ENCODE measurements at places on chromosomes 6 and 20.

- no peak for DNase-seq
Measured at GRCh38 chr20:40809361-40809760, 120.3 kb upstream of the MAFB start.

- DNase-seq = no peak
Measured at GRCh38 chr20:57244221-57244585, 22.2 kb downstream of the BMP7 start.

- no peak for DNase-seq
Measured at GRCh38 chr6:163406366-163406765, 8.2 kb upstream of the QKI start.

GRCh38 chr6:30231067-30231466, 17.9 kb upstream of the TRIM26 start:
- no peak for DNase-seq

GRCh38 chr6:165732696-165733488, 69.9 kb upstream of the PDE10A start:
- DNase-seq = no peak

DNA sequence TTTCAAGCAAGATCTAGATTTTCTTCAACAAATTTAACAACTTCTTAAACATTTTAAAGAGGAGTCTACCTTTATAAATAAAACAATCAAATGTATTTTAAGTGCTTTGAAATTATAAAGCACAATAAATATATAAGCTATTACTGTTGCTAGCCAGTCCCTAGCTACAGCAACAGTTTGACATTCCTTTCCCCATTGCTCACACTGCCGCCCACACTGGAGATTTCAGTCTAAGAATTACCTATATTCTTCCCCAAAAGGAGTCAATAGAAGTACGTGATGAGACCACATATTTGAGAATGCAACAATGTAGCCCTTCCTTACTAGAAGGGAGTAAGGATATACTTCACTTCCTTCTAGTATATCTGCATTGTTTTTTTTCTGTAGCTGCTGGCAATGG, 65.3 kb upstream of the RNF146 start:
- DNase-seq = no peak

DNA sequence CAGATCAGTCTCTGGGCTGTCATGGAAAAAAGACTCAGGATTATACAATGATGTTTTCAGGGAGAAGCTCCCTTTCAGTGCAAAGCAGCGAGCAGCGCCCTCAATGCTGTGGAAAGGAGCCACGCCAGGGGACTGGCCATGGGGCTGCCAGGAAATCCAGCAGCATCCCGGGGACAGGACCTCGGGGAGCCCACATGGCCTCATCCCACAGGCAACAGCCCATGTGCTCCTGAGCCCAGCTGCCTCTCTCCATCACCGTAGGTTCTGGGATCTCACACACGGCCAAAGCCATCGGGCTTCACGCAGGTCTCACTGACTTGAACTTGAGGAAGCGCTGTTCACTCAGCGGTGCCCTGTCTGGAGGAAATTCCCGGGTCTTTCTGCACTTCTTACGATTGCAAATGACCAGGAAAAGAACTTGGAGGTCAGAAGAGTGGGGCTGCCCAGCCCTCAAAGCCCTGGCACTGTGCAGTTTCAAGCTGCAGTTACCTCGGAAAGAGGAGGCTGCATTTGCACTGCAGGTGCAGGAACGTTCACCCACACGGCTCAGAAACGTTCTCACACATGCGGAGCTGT, 125.9 kb upstream of the THBS2 start:
- no peak for DNase-seq

DNA sequence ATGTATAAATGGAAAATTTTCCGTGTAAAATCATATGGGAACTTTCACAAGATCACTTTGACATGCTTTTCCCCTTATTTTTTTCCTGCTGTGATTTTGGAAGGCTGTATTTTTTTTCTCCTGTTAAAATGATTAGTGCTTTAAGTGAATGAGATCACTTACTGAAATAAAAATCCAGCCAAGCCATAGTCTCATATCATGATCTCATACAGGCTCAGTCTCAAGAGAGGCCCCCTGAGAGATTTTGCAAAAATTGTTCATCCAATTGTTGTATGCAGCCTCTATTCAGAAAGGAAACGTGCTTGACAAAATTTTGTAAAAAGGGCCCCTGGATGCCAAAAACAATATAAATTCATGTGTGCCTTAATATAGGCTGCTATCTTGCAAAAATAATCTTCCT, 528.2 kb downstream of the HDGFL1 start:
- DNase-seq = no peak

- peak; percentile 42 for DNase-seq
Measured at GRCh38 chr6:37698264-37699137, 818 bp upstream of the MDGA1 start.

- no peak for DNase-seq
Measured at GRCh38 chr6:96237638-96238347, 222.0 kb downstream of the FUT9 start.

DNA sequence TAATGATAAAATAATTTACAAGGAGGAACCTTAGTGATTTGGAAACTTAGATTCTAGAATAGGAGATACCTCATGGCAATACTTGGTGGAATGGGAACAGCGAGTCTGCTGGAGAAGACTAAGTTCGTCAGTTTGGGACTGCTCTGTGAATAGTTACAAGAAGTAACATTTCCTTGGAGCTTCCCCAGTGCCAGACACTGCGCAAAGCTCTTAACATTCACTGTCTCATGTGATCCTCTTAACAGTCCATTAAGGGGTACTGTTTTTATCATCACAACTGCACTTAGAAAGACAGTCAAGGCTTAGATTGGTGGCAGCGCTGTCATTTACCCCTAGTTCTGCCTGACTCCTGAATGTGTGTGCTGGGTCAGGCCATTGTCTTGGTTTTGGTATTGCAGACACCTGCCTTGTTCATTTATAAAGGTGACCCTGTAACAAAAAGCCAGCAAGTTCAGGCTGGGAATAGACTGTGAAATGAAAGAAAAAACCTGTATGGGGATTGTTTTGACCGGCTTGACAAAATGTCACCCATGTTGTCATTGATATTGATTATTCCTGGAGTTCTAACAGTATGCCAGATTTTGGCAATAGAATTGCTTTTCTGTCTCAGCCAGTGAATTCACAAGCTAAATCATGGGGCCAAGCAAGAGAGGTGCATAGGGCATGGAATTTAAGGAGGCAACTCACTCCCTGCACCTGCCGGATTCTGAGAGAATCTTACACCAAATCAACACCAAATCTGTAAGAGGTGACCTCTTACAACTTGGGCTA, 118.4 kb downstream of the SASH1 start:
- no peak for DNase-seq

DNA sequence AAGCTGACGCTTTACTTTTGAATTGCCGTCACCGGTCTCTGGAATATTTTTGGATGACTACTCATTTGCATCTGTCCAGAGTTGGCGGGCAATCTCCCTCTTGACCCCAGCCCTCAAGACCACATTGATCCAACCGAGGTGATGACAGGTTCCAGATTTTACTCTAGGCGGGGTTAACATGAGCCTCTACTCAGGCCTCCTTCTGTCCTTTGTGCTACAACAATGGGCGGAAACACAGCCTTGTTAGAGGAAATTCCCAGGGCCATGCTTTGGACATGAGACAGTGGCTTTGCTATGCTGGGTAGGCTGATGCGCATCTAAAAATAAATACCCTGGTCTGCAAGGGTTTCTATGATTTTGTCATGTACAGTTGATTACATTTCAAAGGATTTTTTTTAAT, 27.0 kb upstream of the ADGRF5 start:
- DNase-seq = no peak

- peak; percentile 15 for DNase-seq
Measured at GRCh38 chr20:4060064-4060795, 44.9 kb upstream of the RNF24 start.

DNA sequence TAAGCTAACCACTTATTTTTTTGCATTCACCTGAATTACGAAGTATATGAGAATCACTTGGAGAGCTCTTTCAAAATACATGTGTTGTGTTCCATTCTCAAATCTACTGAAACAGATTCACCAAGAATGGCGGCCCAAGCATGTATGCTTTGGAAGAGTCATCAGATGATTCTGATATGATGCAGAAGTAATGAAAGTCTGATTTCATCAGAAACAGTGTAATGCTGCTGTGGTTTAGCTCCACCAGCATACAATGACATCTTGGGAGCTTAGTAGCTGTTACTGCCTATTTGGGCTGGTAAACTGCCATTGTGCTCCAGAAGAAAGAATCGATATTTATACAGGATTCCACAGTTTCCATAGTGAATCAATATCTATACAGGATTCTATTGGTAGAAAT, 52.9 kb downstream of the UBR2 start:
- no peak for DNase-seq

GRCh38 chr6:151436802-151437201, 15.1 kb downstream of the RMND1 start:
- no peak for DNase-seq

DNA sequence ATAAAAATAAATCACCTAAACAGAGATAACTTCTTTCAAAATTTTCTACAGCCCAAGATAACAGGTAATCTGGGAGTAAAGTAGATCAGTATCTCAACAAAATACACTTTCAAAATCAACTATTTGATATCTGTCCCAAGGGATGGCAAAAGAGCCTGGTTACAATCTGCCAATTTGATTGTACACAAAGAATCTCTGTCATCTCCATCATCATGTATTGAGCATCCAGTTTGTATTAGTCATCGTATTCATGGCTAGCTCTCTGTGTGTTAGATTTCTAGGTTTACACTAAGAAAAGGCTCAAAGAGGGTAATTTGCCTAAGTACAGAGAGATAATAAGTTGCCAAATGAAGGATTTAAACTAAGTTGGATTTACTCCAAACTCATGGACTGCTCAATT, 329.0 kb upstream of the NRSN1 start:
- DNase-seq = no peak

DNA sequence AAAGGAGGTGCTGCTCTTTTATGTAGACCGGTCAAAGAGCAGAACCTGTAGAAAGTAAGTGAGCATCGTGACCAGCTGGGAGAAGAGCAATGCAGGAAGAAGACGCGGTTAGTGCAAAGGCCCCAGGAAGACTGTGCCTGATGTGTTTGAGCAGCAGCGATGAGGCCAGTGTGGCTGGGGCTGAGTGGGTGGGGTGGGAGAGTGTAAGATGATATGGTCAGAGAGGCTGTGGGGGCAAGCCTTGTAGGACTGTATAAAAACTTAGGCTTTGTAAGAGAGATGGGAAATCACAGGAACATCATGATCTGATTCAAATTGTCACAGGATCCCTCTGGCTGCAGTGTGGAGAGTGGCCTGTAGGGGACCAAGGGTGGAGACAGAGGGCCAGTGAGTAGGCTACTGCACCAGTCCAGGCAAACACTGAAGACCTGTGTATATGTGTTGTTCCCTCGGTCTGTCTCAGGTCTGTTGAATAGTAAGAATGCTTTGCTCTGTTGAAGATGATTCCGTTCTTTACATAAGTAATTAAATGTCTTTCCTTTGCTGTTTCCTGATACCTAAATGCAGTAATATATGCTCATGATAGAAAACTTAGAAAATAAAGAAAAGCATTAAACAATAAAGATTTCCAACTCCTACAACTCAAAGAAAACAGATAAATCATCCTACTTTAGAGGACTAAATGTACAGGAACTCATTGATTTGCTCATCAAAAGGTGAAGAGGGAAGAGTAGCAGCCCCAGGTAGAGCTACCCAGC, 23.6 kb upstream of the WFDC2 start:
- DNase-seq = no peak

DNA sequence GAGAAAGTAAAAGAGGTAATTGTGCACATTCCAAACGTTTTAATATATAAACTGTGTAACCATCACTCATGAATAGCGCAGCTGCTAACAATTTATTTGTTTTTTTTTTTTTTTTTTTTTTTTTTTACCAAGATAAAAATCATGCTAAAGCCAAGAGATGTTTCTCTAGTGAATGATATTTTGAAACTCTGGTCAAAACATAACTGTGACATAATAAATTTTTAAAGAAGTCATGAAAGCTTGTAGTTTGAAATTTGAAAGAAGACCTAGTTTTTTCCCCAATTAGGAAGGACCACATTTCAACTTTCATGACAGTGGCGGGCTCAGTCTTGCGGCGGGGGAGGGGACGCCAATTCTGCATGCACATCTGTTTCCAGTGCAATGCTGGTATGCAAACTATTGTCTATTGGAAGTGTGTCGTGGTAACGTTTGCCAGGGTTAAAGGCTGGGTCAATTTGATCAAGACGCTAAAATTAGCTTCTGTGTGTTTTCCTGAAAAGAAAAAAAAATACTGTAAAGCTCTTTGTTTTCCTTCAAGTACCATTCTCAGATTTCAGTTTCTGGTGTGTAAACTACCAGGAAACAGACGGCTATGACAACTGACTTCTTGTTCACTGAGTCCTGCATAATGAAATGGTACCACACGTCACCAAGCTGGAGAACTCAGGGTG, 211.9 kb downstream of the FOXC1 start:
- no peak for DNase-seq

- no peak for DNase-seq
Measured at GRCh38 chr20:4195499-4195898, 180.1 kb upstream of the RNF24 start.

DNA sequence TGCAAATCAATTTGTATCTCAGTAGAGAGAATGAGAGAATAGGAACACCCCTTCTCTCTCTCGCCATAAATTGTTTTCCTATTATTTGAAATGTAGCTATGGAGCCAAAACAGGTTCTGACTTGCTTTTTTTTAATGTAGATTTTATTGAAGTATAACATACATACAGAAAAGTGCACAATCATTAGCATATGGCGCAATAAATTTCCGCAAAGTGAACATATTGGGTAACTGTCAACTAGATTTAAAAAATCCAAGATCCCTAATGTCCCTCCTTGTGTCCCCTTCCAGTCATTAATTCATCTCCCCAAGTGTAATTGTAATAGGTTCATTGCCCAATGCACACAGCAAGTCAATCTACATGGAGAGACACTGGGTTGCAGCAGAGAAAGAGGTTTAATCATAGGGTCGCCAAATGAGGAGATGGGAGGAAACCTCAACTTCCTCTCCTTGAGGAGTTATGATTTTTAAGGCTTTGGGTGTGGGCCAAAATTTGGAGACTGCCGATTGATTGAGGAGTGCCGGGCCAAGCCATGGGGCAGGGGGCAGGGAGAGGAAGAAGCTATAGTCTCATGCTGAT, 43.3 kb upstream of the TGM3 start:
- no peak for DNase-seq

DNA sequence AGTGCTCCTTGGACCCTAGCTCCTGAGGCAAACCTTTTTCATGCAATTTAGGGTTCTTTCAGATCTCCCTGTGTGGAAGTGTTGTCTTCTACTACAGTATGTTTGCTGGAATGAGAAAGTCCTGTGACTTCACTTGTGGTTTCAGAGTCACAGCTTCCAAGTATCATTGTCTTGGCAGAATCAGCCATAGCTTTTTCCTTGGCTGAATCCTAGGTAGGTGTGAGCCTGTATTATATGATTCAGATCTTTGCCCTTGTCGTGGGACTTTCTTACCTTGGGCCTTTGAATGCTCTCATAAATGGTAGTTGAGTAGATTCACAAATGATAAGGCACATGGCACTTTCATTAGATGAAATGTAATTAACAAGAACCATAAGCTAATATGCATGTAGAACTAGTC, 16.5 kb downstream of the CARMIL1 start:
- no peak for DNase-seq

GRCh38 chr20:25032478-25033264, 25.3 kb downstream of the ACSS1 start:
- peak; percentile 44 for DNase-seq

GRCh38 chr6:1126036-1126435, 185.9 kb upstream of the FOXQ1 start:
- DNase-seq = no peak
